ENCODE measurements at places on chromosomes 4 and X.

- no peak for DNase-seq
These were observed 12.3 kb downstream of the PDGFC start for GRCh38 chr4:156959298-156959702.

DNA sequence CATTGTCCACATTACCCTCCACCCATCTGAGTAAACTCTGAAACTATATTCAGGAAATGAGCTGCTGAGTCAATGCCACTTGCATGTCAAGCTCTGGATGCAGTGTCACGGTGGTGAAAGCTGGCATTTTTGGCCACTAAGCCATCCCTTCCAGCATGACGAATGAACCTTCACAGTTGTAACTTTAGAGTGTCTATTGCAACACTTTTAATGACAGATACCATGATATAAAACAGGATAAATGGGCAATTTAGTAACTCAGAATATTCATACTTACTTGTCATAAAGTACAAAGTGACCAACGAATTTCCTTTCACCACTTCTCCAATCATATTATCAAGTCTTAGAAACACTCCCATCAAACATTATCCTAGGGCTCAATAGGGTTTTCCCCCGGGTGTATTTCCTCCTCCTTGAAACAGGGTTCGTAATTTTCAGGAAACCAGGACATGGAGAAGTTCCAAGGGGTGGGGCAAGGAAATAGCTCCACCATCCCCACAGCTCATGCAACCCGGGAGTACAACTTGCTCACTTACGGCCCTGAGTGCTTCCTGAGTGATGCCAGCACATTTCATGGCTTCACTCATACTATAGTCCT lies 73.1 kb downstream of the MTHFD2L start:
- no peak for DNase-seq

DNA sequence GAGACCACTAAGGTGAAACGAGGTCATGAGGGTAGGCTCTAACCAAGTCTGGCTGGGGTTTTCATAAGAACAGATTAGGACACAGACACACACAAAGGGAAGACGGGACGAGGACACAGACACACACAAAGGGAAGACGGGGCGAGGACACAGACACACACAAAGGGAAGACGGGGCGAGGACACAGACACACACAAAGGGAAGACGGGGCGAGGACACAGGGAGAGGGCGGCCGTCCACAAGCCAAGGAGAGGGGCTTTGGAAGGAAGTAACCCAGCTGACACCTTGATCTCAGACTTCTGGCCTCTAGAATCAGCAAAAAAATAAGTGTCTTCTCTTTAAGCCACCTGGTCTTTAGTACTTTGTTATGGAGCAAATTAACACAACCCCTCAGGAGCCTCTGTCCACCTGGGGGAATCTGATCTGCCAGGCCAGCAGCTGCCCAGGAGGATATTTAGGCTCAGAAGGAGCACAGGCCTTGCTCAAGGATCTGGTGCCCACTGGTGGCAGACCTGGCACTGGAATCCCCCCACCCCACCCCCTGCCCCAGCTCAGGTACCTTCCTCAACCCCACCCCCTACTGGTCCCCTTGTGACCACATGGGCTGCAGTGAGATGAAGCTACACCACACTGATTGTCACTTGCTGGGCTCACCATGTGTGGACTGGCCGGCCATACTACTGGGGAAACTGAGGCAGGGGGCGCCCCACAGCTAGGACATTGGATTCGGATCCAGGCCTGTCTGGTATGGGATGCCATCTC lies 2.8 kb downstream of the ABLIM2 start:
- DNase-seq = no peak

GRCh38 chr4:10084651-10085358 lies 31.8 kb downstream of the WDR1 start:
- DNase-seq = no peak

- no peak for DNase-seq
These were observed 25.1 kb downstream of the IGSF1 start for GRCh38 chrX:131264053-131264452.

GRCh38 chr4:1490011-1490653 lies 83.9 kb upstream of the NKX1-1 start:
- no peak for DNase-seq

DNA sequence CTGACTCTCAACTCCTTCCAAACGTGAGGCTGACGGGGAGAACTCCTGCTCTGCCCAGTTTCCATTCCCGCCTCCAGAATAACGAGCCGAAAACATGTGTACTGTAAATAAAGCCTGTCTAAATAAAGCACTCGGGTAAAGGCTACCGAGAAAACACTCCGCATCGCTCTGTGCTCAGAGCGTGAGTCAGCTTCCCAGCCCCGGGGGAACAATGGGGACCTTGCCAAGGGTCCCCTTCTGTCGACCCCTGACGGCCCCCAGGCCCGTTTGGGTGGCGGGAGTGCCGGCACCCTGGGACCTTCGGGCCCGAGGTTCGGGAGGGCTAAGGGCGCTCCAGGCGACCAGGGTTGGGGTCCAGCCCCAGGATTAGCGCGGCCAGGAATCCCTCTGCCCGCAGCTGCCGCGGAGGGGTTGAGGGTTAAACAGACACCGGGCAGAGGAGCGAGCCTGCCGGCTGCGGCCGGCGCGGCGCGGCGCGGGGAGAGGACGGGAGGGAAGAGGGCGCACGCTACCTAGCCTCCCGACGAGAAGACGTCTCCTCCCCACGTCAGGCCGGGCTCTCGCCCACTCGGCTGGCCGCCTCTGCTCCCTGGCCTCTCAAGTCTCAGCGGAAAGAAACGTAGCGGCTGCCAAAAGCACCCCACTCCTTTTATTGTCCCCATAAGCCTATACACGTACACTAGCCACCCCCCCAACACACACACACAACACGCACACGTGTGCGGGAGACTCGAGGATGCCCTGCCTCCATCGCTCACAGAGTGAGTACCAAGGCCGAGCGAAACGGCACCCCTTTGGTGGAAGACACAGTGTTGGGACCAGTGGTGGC lies 85.5 kb downstream of the BCOR start:
- DNase-seq = peak; percentile 37

DNA sequence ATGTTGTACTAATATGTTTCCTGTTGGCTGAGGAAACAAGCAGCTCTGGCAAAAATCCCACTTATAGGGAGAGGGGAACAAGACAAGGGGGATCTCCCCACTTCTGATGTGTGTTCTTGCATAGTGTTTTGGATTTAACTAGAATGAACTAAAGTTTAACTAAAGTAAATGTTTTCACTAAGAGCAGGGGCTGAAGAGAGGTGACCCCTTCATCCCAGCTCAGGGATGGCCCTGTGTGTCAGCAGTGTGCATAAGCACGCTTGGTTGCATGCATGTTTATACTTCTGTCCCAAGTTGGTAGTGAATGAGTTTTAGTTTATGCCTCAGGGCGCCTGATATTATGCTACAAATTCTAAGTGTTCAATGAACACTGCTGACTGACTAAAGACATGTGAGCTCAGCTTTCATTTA lies 169.4 kb downstream of the MGST2 start:
- no peak for DNase-seq

DNA sequence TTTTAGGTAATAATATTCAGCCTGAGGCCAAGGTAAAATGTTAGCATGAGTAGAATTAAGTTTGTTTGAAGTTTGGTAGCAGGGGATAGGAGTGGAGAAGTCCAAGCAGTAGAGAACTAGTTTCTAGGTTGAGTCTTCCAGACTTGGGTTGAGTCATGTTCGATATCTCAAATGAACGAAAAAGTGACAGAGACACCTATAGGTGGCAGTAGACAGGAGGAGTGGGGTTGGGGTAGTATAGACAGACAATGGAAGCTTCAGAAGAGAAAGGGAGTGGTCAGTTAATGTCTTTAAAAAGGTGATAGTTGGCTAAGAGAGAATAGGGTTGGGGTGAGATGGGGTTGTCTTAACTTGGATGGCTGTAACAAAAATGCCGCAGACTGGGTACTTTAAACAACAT lies 58.7 kb upstream of the EMCN start:
- DNase-seq = no peak

DNA sequence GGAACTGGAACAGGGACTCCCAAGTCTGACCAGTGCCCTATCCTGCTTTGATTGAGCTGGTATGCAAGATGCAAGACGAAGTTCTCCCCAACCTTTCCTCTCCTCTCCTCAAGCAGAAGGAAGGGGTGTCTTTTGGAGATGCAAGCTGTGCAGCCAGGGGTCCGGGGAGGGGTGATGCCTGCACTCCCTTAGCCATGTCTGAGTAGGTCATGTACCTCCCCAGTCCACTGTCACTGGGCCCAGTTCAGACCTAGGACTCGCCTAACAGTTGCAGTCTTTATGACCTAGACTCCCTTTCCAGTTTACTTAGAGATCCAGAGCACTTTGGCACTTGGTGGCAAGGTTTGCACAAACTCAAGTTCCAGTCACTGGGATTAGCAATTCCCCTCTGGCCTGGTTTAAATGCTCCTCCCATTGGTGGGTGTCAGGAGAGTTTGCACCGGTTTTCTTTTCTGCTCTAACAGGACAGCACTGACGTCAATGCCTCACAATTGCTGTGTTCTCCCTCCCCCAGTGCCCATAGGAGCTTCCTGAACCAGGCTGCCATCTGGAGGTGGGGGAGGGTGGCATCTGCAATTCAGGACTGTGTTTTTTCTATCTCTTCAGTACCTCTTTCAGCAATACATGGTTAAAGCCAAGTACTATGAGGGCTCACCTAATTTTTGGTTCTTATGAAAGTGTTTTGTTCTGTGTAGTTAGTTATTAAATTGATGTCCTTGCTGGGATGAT lies 782.2 kb downstream of the ARAP2 start:
- no peak for DNase-seq

DNA sequence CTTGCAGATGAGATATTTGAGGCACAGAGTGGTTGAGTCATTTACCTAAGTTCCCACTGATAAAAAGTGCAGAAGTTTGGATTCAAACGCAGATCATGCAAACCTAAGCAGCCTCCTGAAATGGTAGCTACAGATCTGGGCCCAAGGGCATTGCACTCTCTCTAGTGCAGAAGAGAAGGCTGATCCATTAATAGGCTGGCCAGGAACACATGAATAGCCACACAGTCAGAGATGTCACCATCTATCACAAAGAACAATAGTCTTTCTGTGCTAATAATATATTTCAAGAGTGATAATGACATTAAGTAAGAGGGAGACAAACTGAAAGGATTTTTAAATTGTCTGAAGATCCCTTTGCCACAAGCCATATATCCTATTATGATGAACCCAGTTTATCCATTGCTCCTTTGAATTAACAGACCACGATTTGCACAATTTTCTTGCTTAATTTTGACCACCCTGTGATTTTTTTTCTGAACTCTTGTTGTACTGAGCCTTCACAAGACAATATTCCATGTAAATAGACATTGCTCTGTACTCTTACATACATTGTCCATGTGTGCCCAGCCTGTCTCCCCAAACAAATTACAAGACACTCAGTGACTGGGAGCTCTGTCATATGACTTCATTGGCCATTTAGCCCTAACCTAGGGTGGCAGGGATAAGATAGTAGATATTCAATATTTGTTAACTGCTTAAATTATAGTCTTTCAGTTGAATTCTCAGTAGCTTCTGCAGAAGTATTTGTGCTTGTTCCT lies 112.4 kb upstream of the RBPJ start:
- DNase-seq = no peak

DNA sequence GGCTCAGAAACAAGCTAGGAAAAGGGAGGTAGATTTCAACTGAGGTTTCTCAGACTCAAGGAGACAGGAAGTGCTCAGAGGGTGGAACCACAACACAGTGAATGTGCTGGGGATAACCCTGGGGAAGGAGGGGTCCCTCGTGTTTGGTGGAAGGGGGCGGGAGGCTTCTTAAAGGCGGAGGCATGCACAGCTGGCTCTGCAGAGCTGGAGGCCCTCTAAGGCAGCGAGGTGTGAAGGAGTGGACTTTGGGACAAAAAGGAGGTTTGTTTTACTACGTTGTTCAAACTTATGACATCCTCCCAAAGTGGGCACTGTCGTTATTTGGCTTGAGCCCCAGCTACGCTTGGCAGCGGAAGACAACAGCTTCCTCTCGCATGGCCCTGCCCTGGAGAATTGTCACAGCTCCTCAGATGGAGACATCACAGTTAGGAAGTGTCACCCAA lies 21.7 kb upstream of the MTM1 start:
- peak; percentile 19 for DNase-seq

DNA sequence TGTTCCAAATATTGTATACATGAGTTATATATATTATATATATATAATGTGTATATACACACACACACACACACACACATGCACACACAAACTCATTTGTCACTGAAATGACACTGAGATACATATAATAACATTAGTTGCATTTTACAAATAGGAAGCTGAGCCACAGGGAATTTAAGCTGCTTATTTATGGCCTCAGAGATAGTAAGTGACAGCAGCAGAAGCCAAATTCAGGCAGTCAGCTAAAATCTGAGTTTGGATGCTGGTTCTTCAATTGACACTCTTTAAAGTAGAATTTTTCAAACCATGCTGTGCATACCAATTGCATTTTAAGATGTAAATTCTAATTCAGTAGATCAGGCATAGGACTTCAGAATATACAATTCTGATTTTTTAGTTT lies 163.3 kb upstream of the CTSO start:
- DNase-seq = no peak

- DNase-seq = no peak
These were observed 20.0 kb downstream of the CENPU start for GRCh38 chr4:184713887-184714286.

DNA sequence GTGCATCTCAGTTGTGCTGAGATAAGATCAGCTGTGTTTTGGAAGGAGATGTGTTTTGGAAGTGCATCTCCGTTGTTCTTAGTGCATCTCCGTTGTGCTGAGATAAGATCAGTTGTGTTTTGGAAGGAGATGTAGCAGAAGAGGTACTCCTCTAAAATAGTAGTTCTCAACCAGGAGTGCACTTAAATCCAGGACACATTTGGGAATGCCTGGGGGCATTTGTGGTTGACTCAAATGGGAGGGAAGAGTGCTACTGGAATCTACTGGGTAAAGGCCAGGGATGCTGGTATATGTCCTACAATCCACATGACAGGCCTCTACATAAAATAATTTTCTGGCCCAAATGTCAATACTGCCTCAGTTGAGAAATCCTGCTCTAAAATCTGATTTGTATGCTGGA lies 70.8 kb upstream of the CHRDL1 start:
- no peak for DNase-seq

- DNase-seq = no peak
These were observed 8.5 kb downstream of the PCDH10 start for GRCh38 chr4:133157460-133158160.

DNA sequence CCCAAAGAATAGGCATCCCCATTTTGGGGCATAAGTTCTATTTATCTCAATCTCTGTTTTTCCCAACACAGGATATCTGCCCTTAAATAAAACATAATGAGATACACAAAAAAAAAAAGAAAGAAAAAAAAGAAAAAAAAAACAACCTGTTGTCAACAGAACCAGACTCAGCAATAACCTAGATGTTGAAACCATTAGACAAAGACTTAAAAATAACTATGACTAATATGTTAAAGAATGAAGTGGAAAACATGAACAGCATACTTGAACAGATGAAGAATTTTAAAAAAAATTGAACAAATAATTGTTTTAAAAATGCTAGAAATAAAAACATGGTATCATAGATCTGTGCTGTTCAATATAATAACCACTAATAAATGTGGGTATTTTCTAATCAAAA lies 93.4 kb upstream of the RXFP1 start:
- DNase-seq = no peak

DNA sequence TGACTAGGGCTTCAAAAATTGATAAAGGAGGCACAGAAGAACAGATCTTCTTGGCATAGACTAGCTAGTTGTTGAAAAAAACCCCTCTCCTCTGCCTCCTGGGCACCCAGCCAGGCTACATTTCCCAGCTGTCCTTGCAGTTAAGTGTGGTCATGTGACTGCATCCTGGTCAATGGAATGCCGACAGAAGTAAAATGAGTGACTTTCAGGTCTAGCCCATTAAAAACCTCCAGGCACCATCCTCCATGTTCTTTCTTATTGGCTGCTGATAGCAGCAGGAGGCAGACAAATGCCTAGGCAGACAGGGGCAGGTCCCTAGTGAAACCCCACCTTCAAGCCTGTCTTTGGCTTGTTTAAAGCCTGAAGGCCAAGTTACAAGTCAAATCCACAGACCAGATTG lies 35.3 kb downstream of the ATXN3L start:
- no peak for DNase-seq

Measured in activated naive CD8-positive, alpha-beta T cell treated with anti-CD3 and anti-CD28 coated beads for 36 hours (primary cell).